Hematopoietic multipotent progenitor cell treated with erythropoietin and hydrocortisone succinate and interleukin-3 and kit ligand, for 6 days (in vitro differentiated cells): ENCODE measurements at places on chromosomes 13 and 19.

GRCh38 chr19:39498798-39499642, at the start of gene DLL3:
Gene DLL3, plus strand, starts transcription at chr19:39498947. Its CDS starts 28 bp downstream, at chr19:39498975.
- DNase-seq, result peak; percentile 15

DNA sequence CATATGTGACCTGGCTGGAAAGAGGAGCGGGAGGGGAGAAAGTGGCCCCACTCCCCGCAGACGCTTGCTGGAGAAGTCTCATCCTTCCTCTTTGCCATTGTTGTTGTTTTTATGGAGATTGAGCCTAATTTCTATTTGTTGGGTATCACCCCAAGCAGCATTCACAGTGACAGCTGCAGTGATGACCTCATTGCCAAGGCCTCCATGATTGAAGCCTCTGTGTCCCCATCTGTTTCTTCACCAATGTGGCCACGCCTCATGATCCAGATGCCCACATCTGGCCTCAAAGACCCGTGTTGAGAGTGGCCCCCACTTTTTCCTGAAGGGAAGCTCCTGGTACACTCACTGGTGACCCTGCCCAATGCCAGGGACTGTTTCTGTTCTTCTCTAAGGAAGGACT, 154.2 kb downstream of the SLC7A1 start:
- no peak for DNase-seq

GRCh38 chr13:98842070-98842469, 89.6 kb upstream of the SLC15A1 start:
- DNase-seq, result no peak

- DNase-seq, result no peak
Observed at GRCh38 chr13:42137856-42138537, 89.5 kb downstream of the DGKH start.

DNA sequence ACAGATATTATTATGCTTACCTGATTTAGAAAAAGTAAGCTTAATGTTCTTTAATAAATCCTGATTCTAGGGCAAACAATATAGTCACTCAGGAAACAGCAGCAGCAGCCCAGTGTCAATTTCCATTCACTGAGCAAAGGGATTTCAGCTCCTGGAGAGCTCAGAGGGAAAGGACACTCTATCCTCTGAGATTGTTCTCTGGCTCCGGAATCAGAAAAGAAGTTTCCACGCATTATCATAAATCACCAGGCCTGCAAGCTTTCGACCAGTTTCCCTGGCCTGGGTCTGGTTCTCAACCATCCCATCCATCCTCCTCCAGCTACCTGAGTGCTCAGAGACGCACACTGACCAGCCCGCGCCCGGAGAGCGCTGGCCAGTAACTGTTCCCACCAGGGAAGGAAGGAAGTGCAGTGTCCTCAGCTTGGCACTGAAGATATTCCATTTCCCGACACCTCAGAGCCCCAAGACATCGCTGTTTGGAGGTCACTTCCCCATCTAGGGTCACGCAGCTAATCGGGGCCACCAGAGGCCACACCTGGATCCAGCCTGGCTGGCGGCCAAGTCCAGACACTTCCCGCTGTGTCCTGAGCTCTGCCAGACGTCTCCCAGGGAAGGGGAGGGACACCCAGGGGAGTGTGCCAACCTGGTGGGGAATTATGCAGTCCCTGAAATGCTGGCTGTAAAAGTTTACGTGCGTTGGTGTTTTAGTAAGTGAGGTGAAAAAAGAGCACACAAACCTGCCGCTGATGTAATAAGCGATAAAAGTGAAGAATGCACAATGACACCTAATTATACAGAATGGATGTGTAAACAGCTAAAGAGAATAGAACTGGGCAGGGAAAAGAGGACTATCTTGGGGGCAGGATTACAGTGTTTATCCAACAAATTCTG, 29.1 kb downstream of the EPS15L1 start:
- DNase-seq, result no peak

DNA sequence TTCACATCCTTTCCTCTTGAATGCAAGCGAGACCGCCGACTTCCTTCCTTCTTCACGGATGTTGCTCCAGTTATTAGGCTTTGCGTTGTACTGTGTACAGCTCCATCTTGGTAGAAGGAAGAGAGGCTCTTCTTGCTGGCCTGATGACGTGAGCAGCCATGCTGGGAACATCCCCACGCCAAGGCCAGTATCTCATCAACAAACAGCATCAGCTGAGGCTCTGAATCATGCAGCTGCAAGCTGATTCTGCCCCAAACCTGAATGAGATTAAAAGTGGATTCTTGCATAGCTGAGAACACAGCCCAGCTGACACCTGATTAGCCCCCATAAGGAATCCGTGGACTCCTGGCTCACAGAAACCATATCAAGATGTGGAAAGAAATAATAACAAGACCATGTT, 809.6 kb downstream of the EFNB2 start:
- DNase-seq, result no peak

DNA sequence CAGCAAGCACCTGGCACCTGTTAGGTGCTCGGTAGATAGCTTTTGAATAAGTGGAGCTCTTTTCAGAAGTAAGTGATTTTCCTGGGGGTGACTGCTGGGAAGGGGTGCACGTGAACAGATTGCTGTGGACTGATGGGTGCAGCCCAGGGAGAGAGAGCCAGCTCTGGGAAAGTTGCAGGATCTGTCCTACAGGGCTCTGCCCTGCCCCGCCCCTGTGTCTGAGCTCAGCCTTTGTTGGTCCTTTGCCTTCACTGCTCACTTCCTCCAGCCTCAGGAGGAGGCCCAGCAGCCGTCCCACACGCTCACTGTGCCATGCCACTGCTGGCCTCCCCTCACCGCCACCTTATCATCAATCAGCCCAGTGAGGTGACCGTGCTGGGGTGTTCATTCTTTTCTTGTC, 33.7 kb upstream of the TEX29 start:
- no peak for DNase-seq

- DNase-seq, result no peak
Observed at GRCh38 chr19:6828306-6828697, 55.8 kb downstream of the VAV1 start.

GRCh38 chr13:98482476-98483444, 94.1 kb downstream of the STK24 start:
- DNase-seq, result no peak

- peak; percentile 42 for DNase-seq
Observed at GRCh38 chr19:13748169-13748828, 16.0 kb upstream of the MRI1 start.

GRCh38 chr13:27425158-27425917, 919 bp downstream of the GTF3A start:
- DNase-seq, result peak; percentile 48

DNA sequence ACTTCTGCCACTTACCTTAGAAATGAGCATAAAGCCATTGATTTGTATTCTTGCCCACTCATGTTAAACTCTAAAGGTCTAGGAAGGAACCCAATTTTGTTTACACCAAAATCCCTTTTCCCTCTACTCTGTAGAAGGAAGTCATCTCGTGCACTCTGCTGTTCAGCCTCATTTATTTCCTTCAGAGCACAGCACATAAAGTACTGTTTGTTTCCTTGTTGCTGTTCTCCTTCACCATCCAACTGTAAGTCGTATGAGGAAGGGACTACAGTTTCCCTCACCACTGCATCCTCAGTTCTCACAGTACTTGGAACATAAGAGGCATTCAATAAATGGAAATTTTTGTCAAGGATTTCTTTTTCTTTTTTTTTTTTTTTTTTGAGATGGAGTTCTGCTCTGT, 24.6 kb downstream of the CDADC1 start:
- no peak for DNase-seq
